ENCODE measurements at places on chromosomes 4 and X.

GRCh38 chrX:145609951-145610511 is 207.6 kb upstream of the SLITRK2 start:
- no peak for DNase-seq

DNA sequence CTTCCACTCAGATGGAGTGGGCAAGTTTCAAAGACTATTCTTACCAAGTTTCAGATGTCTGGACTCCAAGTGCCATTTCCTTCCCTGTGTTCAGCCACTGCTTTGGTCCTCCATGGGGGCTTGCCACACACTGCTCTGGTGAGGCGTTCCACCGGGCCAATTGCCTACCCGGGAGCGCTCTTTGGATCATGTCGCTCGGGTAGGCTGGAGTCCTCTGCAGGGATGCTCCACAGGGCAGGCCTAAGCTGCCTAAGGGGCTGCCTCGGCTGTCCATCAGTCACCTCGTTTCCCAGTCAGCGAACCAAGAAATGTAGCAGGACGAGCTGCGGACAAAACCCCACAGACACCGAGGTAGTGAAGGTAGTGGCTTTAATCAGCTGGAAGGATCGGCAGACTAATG is 200.7 kb upstream of the KLF8 start:
- no peak for DNase-seq

DNA sequence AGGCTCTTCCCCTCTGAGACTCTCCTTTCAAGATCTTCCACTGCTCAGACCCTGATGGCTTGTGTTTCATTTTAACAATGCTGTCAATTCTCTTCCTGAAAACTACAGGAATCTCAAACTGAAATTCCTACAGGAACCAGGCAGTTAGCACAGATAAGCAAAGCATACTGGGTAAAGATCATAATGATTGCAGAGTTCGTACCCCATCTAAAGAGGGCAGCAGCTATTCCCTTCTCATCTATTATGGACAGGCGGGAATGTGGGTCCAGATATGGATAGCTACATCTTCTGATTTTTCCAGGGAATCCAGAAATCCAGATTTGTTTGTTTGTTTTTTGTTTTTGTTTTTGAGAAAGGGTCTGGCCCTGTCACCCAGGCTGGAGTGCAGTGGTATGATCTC is 83.8 kb downstream of the STARD8 start:
- no peak for DNase-seq

DNA sequence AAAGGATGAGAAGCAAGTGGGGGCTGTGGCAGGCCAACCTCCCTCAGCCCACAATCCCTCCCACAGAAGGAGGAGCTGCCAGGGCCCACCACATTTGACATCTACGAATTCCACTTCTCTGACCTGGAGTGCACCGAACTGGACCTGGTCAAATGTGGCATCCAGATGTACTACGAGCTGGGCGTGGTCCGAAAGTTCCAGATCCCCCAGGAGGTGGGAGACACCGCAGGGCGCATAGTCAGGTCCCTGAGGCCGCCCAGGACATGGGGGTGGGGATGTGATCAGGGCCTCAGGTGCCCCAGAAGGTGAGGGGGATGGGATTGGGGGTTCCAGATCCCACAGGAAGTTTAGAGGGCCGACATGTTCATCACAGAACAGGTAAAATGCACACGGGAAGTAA is 13.7 kb downstream of the ATP5ME start:
- DNase-seq: no peak

DNA sequence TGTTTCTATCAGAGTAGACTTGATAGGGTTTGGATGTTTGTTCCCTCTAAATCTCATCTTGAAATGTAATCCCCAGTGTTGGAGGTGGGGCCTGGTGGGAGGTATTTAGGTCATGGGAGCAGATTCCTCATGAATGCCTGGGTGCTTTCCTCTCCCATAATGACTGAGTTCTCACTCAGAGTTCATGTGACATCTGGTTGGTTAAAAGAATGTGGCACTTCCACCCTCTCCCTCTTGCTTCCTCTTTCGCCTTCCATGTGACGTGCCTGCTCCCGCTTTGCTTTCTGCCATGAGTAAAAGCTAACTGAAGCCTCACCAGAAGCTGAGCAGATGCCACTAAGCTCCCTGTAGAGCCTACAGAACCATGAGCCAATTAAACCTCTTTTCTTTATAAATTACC is 47.3 kb upstream of the SRPX start:
- no peak for DNase-seq

DNA sequence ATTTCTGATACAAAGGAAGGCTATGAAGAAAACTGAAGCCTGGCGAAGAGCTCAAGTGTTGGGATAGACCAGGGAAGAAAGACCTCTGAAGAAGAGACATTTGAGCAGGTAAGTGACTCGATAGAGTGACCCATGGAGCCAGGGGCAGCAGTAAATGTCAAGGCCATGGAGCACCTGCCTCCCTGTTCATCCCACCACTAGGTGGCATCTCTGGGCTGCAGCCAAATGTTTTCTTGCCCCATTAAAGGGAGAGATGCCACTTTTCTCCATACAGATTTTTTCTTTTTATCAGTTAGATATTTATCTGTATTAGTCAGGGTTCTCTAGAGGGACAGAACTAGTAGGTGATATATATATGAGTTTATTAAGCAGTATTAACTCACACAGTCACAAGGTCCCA is 4.9 kb upstream of the ZNF81 start:
- DNase-seq: no peak

DNA sequence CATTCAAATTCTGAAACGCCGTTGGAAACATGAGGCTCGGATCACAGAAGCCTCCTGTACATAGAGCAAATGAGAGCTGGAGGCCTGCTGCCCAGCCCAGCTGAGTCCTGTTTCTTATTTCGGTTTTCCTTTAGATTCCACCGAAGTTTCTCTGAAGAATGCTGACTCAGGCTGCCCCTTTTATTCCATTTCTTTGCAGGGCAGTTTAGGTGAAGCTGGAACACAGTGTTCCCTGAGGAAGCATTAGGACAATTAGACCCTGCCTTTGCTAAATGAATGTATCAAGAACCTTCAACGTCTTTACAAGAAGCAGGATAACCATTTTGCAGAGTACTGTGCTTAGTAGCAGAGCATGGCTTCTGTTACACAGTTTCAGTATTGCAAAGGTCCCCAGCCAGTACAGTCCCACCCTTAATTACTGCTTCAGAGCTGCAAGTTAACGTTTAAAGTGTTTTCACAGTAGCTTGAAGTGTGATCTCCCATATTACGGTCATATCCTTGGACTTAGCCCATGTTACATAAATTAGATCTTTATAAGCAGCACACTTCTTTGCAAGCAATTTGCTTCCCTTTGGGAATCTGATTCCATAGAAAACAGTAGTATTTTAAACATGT is 117.0 kb downstream of the TBL1X start:
- no peak for DNase-seq

DNA sequence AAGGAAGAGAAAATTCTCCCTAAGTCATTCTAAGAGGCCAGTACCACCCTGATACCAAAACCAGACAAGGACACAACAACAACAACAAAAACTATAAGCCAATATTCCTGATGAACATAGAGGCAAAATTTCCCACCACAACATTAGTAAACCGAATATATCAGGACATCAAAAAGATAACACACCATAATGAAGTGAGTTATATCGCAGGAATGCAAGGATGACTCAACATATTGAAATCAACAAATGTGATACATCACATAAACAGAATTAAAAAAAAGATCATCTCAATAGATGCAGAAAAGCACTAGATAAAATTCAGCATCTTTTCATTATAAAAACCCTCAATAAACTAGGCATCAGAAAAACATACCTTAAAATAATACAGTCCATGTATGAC is 1844.4 kb upstream of the PCDH10 start:
- no peak for DNase-seq

- no peak for DNase-seq
Measured at GRCh38 chrX:108235986-108236385, 144.4 kb downstream of the ATG4A start.

GRCh38 chr4:70877556-70877955 is 24.6 kb upstream of the MOB1B start:
- DNase-seq: no peak

GRCh38 chr4:148108766-148109165 is 333.4 kb downstream of the NR3C2 start:
- DNase-seq: no peak

DNA sequence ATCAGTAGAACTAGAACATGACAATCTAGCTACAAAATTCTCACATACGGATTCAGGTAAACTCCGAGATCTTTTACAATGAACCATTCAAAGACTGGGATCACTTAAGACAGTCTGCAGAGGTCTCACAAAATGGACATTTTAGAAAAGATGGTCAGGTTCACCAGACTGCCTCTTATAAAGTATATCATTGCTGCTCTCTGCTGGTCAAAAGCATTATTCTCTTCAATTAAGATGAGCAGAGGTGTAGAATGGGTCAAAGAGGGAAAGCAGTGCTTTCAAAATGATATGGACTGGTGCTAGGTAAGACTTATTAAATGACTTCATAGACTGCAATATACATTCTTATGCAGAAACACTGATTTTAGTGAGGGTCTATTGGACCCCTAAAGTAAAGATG is 434.7 kb downstream of the PACRGL start:
- DNase-seq: no peak

DNA sequence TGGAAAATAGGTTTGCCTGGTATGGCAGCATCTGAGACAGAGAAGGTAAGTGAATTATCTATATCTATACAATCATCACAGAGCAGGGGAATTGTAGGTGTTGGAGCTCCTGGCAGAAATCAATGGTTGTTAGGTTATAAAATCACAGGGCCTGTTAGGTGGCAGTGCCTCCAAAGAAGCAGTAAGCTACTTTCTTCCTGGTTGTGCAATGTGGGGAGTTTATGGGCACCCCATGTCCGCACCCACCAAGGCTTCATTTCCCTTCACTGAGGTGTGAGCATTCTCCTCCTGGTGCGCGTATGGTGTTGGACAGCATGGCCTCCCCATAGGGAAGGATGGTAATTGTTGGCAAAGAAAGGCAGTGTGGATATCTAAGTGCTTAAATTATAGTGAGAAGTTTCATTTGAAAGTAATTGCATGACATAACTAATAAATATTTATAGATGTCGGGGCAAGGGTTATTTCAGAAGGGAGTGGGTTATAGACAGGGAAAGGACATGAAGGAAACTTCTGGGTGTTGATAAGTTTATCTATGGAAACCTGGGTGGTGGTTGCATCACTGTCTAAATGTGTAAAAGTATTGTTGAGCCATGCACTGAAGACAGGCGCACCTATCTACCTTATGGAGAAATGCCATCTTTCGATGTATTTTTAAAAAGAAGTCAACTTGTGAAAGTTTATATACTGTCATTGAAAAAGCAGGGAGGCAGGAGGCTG is 153.7 kb downstream of the FRAS1 start:
- no peak for DNase-seq

DNA sequence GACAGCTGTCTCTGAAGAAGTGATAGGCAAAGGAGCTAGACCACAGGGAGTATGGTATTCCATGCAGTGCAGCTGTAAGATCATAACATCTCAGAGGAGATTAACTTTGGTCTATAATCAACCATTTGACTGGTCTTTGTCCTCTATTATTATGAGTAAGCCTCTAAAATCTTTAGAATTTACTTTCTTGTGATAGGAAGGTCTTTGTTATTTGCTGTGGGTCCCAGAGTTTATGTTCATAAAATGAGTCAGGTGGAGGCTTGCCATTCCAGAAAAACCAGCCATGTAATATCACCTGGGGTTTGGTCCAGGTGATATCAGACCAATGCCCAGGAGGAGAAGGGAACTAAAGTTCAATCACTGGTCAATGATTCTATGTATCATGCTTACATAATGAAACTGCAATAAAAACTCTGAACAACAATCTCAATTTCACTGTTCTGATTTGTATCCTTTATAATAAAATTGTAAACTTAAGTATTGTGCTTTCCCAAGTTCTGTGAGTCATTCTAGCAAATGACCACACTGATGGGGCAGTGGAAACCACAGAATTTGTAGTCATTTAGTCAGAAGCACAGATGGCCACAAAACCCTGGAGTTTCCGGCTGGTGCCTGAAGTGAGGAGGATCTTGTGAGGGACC is 239.6 kb upstream of the TRAM1L1 start:
- no peak for DNase-seq

DNA sequence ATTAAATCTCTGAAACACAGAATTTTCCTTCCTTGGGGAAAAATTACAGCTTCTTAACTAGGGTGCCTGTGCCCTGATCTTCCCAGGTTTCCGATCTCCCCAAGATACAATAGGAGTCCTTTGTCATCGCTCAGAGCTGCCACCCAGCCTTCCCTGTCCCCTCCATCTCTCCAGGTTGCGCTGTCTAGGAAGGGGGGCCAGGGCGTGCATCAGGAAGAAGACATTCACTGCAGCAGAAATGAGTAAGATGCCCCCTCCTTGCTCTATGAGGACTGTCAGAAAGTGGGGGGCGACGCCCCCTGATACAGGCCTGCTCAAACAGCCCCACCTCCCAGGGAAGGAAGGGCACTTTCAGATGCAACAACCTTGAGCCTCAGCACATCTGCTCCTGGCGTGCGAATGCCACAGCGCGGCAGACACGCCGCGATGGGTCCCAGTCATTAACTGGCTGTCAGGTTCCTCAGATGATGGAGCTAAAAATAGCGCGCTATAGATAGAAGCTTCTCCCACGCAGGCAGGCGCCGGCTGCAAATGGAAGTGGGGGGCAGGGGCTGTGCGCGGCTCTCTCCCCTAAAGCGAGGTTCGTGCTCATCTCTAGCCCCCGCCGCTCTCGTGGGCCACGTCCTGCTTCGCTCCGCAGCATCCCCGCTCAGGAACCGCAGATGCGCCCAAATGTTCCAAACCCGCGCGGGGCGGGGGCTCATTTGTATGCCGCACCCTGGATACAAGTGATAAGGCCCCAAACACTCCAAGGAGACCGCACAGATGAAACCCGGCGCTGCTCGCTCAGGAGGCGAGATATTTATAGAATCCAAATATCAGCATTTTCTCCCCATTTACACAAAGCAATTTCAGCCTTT is 57.6 kb upstream of the LGI2 start:
- no peak for DNase-seq

DNA sequence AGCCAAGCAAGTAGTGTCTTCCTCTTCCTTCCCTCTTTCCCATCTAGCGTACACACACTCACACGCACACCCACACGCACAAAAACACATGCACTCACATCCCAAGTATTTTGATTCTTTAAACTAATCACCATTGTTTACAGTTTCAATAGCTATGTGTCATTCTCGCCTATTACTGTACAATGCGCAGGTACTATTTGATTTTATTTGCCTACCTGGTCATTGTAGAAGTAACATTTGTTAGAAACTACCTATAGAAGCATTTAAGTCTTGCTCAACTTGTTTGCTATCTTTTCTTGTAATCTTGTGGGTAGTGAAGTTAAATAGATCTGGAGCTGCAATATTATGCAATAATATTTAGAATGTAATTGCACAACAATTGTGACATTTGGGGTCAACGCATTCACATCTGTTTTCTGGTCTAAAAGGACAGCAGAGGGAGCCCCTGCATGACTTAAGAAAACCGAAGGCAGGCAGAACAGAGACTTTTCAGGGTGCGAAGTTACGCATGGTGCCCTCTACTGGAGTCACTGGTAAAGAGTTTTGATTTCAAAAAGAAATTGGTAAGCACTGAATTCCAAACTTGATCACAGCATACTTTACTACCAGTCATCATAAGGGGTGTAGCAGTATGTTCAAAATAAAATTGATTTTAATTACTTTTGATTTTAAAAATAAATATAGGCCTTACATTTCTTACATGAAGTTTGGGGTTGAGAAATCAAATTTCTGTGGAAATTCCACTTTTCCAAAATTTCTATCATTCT is 503.3 kb upstream of the FAM241A start:
- DNase-seq: peak; percentile 67

- no peak for DNase-seq
Measured at GRCh38 chrX:118717678-118718391, 9.6 kb upstream of the IL13RA1 start.
